ENCODE measurements at places on chromosomes 4 and X.
A peak's percentile ranks its signal among the peaks of the same experiment; 100 is the strongest.

- DNase-seq, result no peak
Observed at GRCh38 chr4:7652451-7652881, 217.7 kb upstream of the PSAPL1 start.

- no peak for DNase-seq
Observed at GRCh38 chr4:25021216-25021615, 9.5 kb downstream of the LGI2 start.

DNA sequence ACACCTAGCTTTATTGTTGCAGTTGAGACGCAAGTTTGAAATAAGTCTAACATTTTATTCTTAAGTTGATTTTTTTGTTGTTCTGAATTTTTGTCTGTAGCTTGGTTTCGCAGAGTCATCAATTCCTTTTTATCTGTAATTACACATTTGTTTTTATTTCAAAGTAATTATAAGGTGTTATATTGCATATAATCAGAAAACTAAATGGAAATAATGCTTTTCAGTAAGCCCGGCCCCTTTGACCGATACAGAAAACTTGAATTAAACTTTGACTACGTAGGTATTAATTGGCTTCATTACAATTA is 2.1 kb downstream of the KDM6A start:
- DNase-seq, result no peak

GRCh38 chr4:154088741-154089140 is 299.9 kb upstream of the SFRP2 start:
- no peak for DNase-seq

DNA sequence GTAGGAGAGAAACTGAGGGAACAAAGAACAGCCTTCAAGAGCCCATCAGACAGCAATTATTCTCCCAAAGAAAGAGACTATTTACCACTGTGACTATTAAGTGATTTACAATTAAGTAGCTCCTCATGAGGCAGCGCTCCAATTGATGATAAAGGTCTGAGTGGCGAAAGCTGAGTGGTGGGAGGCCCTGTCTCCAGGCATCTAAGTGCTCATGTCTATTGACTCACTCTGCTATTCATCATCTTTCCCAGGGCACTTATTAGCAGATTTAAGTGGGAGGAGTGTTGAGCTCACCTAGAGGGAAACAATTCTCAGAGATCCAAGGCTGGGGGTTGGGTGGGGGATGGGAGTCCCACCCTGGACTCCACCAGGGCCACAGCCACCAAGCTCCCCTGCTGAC is 23.3 kb downstream of the AMER1 start:
- DNase-seq, result no peak

DNA sequence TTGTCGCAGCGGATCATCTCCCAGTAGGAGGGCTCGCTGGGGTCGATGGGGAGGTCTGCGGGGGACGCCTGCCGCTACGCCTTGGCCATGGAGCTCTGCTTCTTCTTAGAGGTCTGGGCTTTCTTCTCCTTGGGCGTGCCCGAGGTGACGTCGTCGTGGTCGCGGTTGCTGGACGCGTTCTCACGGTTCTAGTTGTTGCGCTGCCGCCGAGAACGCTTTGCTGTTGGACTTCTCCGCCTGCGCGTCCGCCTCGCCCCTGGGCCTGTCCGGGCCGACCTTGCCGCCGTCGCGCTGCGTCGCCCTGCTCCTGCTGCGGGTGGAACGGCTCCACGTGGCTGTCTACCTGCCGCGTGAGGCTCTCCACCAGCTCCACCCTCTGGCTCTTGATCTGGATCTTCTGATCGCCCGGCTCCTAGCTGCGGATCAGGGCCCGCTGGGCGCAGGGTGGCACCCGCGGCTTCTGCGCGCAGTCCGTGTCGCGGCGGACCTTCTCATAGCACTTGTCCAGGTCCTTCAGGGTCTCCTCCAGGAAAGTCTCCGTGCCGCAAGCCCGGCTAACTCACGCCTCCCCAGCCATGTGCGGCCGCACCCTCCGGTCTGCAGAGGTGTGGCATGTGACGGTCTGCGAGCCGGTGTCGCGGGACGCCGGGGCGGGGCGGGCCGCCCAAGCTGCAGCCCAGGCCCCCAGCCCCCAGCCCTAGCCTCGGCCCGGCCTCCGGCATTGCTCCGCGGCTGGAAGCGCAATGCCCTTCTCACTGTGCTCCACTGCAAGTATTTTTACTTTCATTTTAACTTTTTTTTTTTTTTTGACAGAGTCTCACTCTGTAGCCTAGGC is 40.5 kb upstream of the OGT start:
- DNase-seq, result peak; percentile 28

- no peak for DNase-seq
Observed at GRCh38 chr4:95627024-95627605, 78.3 kb upstream of the UNC5C start.

GRCh38 chr4:165325732-165326512 is 1.5 kb upstream of the MSMO1 start:
- no peak for DNase-seq

DNA sequence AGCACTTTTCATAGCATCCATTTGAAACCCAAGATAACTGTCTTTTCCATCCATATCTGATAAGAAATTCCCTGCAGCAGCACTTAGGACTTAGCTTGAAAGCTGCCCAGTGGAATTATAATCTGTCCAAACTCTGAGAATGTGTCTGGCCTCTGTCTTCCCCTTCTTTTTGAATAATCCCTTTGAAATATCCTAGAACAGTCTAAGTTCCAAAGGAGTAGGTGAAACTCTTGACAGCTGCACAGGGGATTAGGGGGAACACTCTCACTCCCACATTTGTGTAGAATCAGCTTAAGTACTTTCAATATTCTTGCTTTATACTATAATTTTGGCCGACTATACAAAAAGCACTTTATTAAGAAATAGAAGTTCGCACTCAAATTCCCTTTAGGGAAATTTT is 157.7 kb downstream of the PAPSS1 start:
- DNase-seq, result no peak

DNA sequence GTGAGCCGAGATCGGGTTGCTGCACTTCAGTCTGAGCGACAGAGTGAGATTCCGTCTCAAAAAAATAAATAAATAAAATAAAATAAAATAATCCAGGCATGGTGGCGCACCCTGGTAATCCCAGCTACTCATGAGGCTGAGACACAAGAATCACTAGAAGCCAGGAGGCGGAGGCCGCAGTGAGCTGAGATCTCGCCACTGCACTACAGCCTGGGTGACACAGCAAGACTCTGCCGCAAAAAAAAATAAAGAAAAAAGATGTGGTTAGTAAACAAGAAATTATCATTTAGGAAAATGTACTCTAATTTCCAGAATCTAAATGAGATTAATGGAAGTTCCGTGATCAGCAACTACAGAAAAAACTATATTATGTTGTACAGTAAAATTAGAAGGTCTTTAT is 14.5 kb upstream of the LRBA start:
- DNase-seq, result no peak

DNA sequence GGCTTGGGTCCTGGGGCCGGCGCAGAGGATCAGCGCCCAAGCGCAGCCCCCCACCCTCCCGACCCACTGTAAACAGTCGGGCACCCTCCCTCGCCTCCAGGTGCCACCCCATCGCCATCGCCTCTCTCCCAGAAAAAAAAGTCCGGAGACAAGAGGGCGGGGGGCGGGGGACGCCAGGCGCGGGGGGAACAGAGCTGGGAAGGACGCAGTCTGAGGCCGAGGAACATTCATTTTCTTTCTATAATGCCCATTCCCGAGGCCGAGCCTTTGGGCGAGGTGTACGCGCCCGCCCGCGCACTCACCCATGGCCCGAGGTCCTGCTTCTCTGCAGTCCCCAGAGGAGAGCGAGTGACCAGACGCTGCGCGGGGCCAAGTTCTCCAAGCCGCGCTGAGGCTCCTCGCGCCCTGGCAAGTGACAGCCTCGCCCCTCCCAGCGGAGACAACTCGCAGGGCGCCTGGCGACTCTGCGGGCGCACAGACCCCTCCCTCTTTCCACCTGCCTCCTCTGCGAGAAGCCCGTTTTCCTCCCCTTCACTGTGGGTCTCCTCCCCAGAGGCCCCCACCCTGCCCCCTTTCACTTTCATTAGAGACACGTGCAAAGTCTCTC is 63.5 kb upstream of the WDR17 start:
- no peak for DNase-seq

GRCh38 chr4:102632241-102633065 is 128.3 kb downstream of the MANBA start:
- DNase-seq, result no peak

- no peak for DNase-seq
Observed at GRCh38 chr4:159904906-159905305, 802.0 kb downstream of the RAPGEF2 start.

GRCh38 chr4:3598695-3599227 is 66.5 kb upstream of the LRPAP1 start:
- DNase-seq, result no peak

DNA sequence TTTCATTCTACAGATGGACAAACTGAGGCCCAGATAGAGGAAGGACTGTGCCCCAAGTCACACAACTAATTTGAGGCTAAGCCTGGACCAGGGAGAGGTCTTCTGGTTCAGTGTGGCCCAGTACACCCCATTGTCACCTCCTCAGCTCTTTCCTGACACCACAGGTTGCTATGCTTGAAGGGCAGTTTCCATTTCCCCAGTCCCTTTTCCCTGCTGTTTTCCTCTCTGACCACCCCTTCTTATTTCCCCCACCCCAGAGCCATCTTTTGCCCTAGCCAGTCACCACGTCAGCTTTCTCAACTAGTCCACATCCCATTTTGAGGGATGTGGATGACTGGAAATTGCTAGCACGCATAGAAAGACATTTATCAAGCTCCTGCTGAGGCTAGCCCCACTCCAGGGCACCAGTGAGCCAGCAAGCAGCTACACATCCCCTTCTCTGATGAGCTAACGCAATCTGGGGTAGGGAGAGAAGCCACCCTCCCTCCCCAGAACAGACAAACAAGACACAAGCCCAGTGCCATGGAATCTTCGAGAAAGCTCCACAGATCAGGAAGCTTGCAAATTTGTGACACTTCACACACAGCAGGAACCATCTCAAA is 1.3 kb downstream of the GABRE start:
- no peak for DNase-seq

- no peak for DNase-seq
Observed at GRCh38 chr4:146170149-146170548, 5.4 kb upstream of the LSM6 start.

GRCh38 chr4:142104041-142104440 is 467.7 kb downstream of the IL15 start:
- no peak for DNase-seq

DNA sequence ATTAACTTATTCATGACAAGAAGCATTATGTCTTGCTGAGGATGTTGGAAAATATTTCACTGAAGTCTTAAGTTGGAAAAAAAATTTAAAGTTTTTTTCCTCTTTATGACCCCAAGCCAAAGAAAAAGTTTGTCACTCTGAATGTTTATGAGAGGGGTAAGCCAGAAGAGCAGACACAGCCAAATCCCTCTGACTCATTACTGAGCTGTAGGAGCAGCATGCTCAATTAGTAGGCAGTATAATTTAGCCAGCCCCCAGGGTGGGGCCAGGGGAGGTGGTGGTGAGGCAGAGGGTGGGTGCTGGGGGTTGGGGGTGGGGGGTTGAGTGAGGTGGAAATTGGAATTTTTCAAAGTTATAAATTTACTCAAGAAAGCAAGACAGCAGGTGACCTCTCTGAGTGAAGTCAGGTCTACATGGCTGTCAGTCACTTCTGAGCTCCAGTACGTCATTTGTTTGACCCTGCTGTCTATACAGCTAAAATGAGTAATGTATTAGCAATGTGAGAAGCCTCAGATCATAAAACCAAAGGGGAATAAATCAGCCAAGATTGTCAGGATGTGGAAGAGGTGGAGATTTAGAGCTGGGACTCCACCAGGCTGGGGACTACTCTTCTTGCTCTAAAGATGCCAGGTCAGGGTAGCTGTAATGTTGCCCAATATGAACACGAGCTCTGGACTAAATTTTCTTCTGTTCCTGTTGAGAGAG is 98.8 kb upstream of the NDP start:
- DNase-seq, result no peak

DNA sequence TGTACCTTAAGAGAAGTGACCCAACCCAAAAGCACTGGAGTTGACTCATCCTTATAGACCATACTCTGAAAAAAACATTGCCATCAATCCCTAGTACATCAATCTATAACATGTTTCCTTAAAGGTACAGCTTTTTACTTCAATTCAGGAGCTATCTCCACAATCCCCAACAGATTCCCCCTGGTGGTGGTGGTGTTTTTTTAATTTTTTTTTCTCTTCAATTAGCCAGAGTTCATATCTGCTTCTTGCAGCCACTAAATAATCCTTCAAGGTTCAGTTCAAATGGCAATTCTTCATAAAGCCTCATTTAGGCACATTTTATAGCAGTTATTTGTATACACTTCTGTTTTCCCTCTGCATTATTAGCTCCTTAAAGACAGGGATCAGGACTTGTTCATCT is 60.7 kb upstream of the KDR start:
- no peak for DNase-seq

DNA sequence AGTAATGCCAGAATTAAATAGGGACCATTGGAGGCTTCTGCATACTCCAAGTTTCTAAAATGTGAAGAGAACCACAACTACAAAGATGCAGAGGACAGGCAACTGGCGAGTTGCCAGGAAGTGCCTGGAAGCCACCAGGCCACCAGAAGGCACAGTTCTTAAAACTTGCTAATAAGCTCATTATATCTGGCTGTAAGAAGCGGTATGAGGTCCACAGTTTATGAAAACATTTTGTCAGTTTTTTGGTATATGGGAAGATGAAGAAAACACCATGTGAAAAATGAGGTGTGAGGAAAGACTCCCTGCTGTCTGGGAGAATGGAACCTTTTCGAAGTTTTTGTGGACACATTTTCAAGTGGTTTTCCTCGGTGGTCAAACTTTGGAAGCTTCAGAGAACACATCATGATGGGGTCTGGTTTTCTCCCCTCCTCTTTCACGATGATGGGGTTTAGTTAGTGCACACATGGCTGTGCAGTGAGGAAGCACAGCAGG is 202.7 kb downstream of the NR3C2 start:
- no peak for DNase-seq

DNA sequence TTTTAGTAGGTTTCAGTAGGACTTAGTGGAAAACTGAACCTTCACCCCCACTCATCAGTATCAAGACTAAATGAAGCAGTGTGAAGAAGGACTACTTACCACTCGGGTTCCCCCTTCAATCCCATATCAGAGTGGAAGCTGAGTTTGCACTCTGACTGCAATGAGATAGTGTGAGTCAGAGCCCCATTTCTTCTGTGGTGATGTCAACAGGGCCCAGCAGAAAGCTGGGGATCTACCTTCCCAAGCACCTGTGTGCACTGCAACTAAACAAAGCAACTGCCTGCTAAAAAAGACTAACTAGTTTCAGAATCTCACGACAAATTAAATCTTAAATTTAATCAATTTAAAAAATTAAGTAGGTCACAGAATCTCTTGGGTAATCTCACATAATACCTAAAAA is 1837.0 kb upstream of the PCDH7 start:
- no peak for DNase-seq

- peak; percentile 36 for DNase-seq
Observed at GRCh38 chr4:1171311-1172227, 814 bp downstream of the SPON2 start.

GRCh38 chr4:142378179-142378578 is 467.9 kb downstream of the INPP4B start:
- DNase-seq, result no peak

DNA sequence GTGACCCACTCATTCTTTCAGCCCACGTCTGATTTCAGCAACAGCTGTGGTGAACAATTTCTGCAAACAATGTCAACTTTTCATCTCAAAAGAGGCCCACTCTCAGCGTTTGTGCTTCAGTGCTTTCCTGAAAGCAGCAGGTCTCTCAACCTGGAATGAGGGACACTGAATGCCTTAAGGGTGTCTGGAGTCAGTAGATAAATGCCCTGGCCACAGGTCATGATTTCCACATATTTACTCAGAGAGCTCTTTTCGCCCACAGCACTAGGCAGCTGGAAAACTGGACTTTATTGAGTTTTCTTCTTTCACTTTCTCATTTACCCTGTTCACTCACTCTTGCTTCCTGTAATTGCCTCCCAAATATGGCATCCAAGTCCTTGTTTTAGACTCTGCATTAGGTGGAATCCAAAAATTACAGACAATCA is 52.8 kb downstream of the NPFFR2 start:
- DNase-seq, result no peak

Data from stimulated activated CD4-positive, alpha-beta T cell treated with anti-CD3 and anti-CD28 coated beads, Interleukin-1b, Interleukin-23, amount 100 ng/mL, for 4 hours (primary cell).